Neural crest cell (in vitro differentiated cells): ENCODE measurements at places on chromosomes 16 and 17. TPM values are rescaled to one million over a fixed set of nuclear protein-coding genes. Genes with fewer than 3 reads are reported as not detected.

The HCRT gene
- 0.47 TPM in 1 of 2 replicates, not detected in the other for total RNA-seq

DNA sequence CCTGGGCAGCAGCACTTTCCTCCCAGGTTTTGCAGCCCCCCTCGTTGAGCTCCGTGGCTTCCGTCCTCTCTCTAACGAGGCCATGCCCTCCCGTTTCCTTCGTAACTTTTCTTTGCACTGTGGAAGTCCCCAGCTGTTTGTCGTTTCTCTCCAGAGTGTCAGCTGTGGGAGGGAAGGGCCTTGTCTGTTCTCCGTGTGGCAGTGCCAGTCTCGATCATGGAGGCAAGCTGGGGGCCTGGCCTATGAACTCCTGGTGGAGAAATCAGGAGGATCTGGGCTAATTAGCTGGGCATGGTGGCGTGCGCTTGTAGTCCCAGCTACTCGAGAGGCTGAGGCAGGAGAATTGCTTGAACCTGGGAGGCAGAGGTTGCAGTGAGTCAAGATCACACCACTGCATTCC, 28.3 kb downstream of the TBCD start:
- H3K27me3 ChIP-seq, result no peaks in the 10 kb centered on the region
- no peak for DNase-seq
- peaks cover 6% of the 10 kb centered on the region for H3K36me3 ChIP-seq
- no peak overlapping the region for H3K27ac ChIP-seq

The RNF166 gene
- 30.7 and 31.3 TPM in 2 replicates for total RNA-seq

DNA sequence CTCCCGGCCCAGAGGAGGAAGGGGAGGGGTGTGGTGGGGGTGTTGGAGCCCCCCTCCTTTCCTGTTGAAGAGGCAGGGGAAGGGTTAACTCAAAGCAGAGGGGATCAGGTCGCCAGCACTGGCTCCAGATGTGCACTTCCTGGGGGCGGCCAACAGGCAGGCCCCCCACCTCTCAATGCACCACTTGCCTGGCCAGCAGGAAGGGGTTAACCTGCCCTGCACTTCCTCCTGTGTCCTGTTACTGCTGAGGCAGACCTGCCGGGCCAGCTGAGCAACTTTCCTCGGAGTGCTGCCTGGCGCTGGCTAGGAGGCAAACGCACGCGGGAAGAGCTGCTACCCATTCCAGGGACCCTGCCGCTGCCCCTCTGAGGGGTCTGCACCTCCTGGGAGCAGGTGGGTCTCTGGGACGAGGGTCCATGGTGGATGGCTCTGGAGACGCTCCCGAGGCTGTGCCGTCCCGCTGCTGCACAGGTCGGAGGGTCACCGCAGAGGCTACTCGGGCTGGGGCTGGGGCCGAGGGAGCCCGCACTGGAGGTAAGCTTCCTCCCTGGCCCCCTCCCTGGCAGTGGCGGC, at the start of gene EPN3:
TSS of gene EPN3 (plus strand) at position 284 of the 573 bp plus-strand sequence. CDS start 3,822 bp downstream, outside the sequence.
- H3K27ac ChIP-seq, result no peak within 1 kb of the TSS
- peaks cover 72% of the 10 kb centered on the region for H3K27me3 ChIP-seq
- H3K4me3 ChIP-seq, result no peak within 1 kb of the TSS
- no peak for DNase-seq

The PDILT gene
- not detected in 2 replicates for total RNA-seq
